CD8-positive, alpha-beta memory T cell (primary cell): ENCODE measurements at places on chromosomes 11 and 22. TPM values are rescaled to one million over a fixed set of nuclear protein-coding genes. Genes with fewer than 3 reads are reported as not detected.

Gene HEPHL1
- polyA plus RNA-seq, result not detected

Gene RTN3
- 48.4 TPM for polyA plus RNA-seq

Gene TEAD1
- not detected for polyA plus RNA-seq

Gene ENTHD1
- polyA plus RNA-seq, result 0.16 TPM

- DNase-seq, result no peak
- H3K27ac ChIP-seq, result no peak overlapping the region
- H3K27me3 ChIP-seq, result no peaks in the 10 kb centered on the region
- H3K4me1 ChIP-seq, result no peaks in the 10 kb centered on the region
- no peak overlapping the region for H3K4me3 ChIP-seq
These were observed 37.3 kb downstream of the OR10A6 start for GRCh38 chr11:7893796-7894195.

DNA sequence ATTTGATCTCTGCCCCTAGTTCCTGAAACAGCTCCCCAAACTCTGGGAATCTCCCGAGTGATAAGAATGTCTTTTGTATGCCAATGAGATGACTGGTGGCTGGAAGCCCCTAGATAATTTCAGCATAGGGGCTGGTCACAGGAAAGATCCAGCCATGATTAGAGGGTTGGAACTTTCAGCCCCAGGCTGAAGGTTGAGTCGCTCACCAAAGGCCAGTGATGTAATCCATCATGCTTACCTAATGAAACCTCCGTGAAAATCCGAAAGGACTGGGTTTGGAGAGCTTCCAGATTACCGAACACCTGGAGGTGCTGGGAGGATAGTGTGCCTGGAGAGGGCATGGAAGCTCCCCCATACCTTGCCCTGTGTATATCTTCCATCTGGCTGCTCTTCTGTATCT lies 26.0 kb downstream of the LRRC32 start:
- H3K4me1 ChIP-seq, result no peaks in the 10 kb centered on the region
- H3K36me3 ChIP-seq, result no peaks in the 10 kb centered on the region
- no peak overlapping the region for H3K27ac ChIP-seq
- no peak for DNase-seq
- H3K27me3 ChIP-seq, result no peaks in the 10 kb centered on the region

- H3K4me1 ChIP-seq, result no peaks in the 10 kb centered on the region
- no peak overlapping the region for H3K4me3 ChIP-seq
- no peaks in the 10 kb centered on the region for H3K36me3 ChIP-seq
- DNase-seq, result no peak
- no peaks in the 10 kb centered on the region for H3K27me3 ChIP-seq
These were observed 112.5 kb downstream of the BBOX1 start for GRCh38 chr11:27153136-27153535.

GRCh38 chr11:123642435-123642834 lies 12.0 kb downstream of the SCN3B start:
- H3K27ac ChIP-seq, result no peak overlapping the region
- no peaks in the 10 kb centered on the region for H3K4me1 ChIP-seq
- H3K27me3 ChIP-seq, result no peaks in the 10 kb centered on the region
- no peak overlapping the region for H3K4me3 ChIP-seq
- DNase-seq, result no peak

DNA sequence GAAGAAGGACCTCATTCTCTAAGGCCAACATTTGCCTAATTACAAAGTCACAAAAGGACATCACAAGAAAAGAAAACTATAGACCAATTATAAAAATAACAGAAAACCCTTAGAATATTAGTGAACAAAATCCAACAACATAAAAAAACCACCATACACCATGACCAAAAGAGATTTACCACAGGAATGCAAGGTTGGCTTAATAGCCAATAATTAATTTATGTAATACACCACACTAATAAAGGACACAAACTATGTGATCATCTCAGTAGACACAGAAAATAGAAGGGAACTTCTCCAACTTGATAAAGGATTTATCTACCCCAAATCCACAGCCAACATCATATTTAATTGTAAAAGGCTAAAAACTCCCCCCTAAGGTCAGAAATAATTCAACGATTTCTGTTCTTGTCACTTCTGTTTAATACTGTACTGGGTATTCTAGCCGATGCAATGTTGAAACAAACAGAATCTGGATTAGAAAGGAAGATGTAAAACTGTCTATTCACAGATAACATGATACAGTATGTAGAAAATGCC lies 24.9 kb downstream of the CLTCL1 start:
- no peak overlapping the region for H3K27ac ChIP-seq
- no peak for DNase-seq
- H3K4me1 ChIP-seq, result no peaks in the 10 kb centered on the region

GRCh38 chr11:46207270-46207669 lies 70.2 kb upstream of the CREB3L1 start:
- no peaks in the 10 kb centered on the region for H3K27me3 ChIP-seq
- DNase-seq, result no peak
- H3K27ac ChIP-seq, result no peak overlapping the region
- H3K36me3 ChIP-seq, result no peaks in the 10 kb centered on the region
- peaks cover 8% of the 10 kb centered on the region for H3K4me1 ChIP-seq

GRCh38 chr11:22392561-22392960 lies 54.4 kb downstream of the SLC17A6 start:
- no peaks in the 10 kb centered on the region for H3K36me3 ChIP-seq
- H3K27me3 ChIP-seq, result no peaks in the 10 kb centered on the region
- DNase-seq, result no peak
- H3K4me3 ChIP-seq, result no peak overlapping the region
- no peak overlapping the region for H3K27ac ChIP-seq

DNA sequence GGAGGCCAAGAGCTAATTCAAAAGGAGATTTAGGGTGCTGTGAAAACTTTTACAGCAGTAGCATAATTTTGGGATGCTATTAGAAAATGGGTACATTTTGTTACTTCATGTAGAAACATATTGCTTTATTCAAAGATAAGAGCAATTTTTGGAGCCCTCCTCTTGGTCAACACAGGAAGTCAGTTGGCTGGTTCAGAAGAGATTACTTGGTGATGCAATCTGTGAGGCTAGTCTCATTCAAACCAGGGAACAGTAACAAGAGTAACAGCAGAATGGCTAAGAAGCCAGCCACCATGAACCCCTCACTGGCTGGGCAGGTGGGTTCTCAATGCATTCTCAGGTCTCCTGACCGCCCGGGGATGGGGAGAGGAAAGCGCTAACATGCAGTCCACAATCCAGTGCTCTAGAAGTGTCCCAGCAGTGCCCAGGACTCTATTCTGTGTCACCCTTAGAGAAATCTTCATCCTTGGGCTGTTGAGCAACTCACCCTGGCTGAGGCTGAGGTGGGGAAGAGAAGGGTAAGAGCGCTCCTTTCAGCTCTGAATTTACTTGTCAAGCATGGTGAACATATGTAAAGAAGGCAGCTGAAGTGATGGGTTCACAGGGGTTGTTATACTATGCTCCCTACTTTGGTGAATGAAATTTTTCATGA lies 262.2 kb upstream of the UBASH3B start:
- H3K4me1 ChIP-seq, result no peaks in the 10 kb centered on the region
- no peaks in the 10 kb centered on the region for H3K27me3 ChIP-seq
- no peak overlapping the region for H3K27ac ChIP-seq

DNA sequence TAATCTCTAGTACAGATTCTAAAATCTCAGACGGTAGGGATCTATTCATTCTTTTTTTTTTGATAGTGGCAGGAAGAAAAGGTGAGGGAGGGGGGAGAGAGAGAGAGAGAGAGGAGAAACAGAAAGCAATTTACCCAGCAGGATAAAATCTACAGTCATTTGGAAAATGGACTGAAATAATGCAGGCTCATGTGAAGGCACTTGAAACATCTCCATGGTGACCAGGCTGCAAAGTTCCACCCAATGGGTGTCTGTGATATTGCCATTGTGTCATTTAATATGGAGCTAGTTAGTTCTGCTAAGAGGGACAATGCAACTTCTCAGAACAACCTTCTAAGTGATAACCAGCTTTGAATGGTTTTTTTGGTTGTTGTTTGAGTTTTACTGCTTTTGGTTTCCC lies 165.2 kb upstream of the RAG2 start:
- H3K4me1 ChIP-seq, result no peaks in the 10 kb centered on the region
- no peak overlapping the region for H3K27ac ChIP-seq
- H3K27me3 ChIP-seq, result no peaks in the 10 kb centered on the region
- H3K4me3 ChIP-seq, result no peak overlapping the region

GRCh38 chr11:29333993-29334775 lies 682.6 kb downstream of the KCNA4 start:
- H3K27ac ChIP-seq, result no peak overlapping the region
- H3K27me3 ChIP-seq, result no peaks in the 10 kb centered on the region
- H3K36me3 ChIP-seq, result no peaks in the 10 kb centered on the region
- H3K4me1 ChIP-seq, result no peaks in the 10 kb centered on the region
- H3K4me3 ChIP-seq, result no peak overlapping the region

DNA sequence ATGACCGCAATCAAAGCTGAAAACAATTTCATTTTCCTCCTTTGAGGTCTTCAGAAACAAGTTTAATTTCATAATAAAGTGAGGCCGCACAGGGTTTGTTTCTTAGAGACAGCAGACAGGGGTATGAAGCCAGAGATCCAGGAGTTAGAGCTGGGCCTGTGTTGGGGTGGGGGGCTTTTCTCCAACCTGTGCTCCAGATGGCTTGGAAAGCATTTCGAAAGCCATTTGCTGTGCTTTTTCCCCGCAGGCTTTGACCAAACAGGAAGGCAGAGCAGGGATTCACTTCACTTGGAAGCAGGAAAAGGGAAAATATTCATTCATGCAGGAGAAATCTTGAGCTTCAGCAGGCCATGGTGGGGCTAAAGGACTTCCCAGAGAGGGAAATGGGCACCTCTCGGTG lies 617.4 kb downstream of the SOX6 start:
- no peaks in the 10 kb centered on the region for H3K4me1 ChIP-seq
- no peaks in the 10 kb centered on the region for H3K27me3 ChIP-seq
- no peak overlapping the region for H3K27ac ChIP-seq
- no peak for DNase-seq
- H3K4me3 ChIP-seq, result no peak overlapping the region
